ENCODE measurements at places on chromosomes 6 and 20. TPM values are rescaled to one million over a fixed set of nuclear protein-coding genes. Genes with fewer than 3 reads are reported as not detected.

Gene RIPPLY2
- 0.51 TPM for total RNA-seq

Gene TTLL9
- not detected for total RNA-seq

Gene SIRPD
- not detected for total RNA-seq

Gene ADGRF5
- total RNA-seq = 107 TPM

Gene CHMP4B
- 27.6 TPM for total RNA-seq

Gene PGBD1
- 5.2 TPM for total RNA-seq
